ENCODE measurements at places on chromosomes 11 and 22. TPM values are rescaled to one million over a fixed set of nuclear protein-coding genes. Genes with fewer than 3 reads are reported as not detected.

GRCh38 chr11:66996609-66997273, 21.6 kb downstream of the C11orf86 start:
- DNase-seq = no peak

DNA sequence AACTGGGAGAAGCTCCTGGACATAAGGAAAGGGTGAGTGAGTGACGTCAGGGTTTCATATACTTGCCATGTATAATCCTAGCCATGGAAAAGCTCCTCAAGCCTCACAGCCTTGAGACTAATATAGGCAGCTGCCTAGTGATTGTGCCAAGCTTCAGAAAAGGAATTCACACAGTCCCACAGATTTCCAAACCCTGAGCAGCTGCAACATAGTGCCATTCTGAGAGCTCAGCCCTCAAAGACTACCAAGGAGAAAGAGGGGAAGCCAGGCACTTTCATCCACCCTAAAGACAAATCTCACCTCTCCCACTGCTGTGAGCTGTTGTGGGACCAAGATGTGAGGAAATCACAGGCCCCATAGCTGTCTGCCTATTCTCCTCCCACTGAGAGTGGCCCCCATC, 707.9 kb upstream of the ANO5 start:
- DNase-seq = no peak

DNA sequence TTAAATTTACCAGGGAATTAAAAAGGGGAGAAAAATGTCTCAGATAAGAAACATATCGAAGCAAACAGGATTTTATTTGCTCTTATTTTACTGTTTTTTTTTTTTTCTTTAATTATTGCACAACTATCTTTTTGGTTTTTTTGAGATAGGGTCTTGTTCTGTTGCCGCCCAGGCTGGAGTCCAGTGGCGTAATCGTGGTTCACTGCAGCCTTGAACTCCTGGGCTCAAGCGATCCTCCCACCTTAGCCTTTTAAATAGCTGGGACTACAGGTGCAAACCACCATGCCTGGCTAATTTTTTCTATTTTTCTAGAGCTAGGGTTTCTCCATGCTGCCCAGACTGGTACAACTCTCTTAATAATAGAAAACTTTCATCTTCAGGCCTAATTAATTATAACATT, 32.5 kb downstream of the DRG1 start:
- no peak for DNase-seq

DNA sequence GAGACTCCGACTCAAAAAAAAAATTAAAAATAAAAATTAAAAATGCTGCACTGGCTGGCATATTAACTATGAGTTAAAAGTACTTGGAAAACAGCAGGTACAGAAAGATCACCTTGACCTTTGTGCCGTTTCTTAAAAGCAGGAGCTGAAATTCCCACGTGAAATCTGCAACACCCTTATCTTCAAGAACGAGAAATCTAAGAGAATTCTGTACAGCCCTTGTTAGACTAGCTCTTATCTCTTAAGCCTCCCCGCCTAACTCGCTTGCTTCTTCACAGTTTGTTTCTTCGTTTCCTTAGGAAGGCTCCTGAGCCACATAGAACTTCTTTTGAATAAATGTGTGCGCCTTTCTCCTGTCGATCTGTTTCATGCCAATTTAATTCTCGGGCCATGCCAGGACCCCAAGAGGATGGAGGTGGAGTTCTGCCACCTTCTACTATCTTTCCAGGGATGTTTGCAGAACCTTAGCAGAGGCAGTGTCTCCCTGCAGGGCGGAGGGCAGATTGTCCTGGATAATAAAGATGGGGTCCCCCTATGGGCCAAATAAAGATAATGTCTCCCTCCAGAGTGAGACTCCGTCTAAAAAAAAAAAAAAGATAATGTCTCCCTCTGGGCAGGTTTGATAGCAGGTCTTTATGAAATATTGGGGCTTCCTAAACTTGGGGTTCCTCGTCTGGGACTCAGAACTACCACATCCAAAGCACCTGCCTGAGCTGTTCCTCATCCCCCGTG, 27.4 kb upstream of the SYT8 start:
- no peak for DNase-seq

DNA sequence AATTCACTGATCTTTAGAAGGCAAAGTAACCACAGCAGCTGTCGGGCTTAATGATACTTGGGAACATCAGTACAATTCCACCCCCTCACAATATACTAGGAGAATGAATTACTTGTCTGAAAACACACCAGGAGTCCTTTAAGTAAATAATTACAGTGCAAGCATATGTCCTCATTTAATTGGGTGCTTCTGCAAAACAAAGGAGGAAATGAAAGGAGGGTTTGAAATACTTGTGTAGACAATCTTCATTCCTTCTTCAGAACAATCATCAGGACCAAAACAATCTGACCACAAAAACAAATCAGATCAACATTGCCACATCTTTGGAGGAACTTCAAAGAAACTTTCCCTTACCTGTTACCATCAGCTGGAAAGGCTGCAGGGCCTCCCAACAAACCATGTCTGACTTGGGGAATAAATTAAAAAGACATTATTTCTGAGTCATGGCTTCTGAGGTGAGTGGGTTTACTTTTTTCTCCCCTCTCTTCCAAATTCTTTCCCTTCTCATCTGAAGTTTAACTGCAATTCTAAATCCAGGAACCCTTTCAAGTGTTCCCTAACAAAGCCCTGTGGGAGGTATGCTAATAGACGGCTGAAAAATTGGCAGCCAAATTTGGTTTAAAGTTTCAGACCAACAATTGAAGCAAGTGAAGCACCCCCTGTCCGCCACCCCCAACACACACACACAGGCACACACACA, 12.5 kb upstream of the CCDC117 start:
- no peak for DNase-seq

TMEM151A gene
- total RNA-seq = 4.7 TPM

GRCh38 chr22:37260901-37261336, 16.9 kb upstream of the RAC2 start:
- DNase-seq = peak; percentile 52
